ENCODE measurements at places on chromosomes 5 and 9.

DNA sequence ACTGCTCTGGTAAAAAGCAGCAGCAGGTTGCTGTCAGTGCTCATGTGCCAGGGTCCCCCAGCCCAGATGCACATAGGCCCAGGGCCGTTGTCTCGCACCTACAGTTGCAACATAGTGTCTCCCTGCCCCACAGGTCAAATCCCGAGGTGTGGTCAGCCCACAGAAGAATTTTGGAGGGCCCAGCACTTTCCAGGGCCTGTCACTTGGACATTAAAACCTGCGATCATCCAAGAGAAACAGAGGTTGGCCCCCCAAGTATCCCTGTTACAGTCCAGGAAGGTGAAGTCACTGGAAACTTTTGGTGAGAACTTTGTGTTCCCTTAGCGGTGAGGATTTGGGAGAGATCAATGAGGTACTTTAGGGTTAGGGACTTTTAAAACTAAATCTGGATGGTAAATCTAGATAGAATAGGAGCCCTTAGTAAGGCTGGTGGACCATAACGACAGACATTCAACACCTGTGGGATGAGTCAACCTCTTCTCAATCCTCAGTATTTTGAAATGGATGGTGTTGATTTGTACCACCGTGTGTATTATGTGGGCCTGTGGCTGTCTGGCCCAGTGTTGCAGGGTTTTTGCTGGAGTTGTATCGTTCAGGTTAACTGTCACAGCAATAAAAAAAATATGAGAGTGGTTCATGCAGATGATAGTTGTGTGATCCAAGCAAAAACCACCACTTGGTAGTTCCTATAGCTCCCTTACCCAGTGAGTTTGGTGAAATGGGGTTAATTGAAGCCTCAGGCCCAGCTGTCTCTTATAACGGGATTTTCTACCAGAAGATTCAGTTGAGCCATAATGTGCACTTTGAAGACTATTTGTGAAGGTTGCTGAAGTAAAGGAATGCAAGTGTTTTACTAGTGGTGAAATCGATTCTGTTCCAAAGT, 19.2 kb downstream of the OR2S2 start:
- no peak for DNase-seq

DNA sequence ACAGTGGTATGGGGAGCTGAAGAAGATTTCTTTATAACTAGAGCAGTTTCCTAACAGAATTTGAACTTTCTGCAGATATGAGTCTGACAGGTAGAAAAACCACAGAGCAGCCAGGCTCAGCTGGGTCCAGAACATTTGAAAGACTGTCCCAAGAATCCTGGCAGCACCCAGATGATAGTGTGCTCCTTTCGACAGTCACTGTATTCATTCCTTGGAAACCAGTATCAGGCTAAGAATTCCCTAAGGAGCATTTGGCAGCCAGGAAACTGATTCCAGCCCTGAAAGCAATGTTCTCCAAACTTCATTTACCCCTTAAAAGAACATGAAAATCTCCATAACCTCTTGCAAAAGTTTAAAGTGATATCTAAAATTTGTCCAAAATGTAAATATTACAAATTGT, 123.0 kb upstream of the MTAP start:
- no peak for DNase-seq

DNA sequence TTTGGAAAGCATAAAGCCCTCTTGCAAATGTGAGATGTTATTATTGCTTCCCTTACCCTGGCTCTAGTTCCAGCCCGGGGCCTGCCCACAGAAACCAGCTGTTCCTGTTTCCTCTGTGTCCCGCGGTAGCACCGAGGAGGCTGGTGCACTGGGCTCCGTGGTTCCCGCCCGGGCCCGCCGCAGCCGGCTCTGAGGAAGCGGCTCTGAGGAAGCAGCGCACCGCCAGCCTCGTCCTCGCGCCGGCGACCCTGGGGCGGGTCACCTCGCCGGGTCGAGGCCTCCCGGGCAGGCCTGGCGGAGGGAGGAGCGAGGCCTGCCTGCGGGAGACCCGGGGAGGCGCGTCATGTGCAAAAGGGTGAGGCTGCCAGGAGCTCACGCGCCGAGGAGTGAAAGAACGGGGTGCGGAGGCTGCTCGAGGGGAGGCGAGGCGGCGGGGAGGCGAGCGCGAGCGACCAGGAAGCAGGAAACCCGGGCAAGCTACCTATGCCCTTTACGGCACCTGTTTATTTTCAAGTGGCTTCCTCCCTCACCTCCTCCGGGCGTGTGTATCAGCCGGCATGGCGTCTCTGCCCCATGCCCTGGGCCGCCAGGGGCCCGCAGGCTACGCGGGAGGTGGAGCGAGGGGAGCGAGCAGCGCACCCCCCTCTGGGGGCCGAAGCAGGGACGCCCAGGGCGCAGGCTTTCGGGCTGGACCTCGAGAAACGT, 61.3 kb upstream of the MEGF10 start:
- no peak for DNase-seq

DNA sequence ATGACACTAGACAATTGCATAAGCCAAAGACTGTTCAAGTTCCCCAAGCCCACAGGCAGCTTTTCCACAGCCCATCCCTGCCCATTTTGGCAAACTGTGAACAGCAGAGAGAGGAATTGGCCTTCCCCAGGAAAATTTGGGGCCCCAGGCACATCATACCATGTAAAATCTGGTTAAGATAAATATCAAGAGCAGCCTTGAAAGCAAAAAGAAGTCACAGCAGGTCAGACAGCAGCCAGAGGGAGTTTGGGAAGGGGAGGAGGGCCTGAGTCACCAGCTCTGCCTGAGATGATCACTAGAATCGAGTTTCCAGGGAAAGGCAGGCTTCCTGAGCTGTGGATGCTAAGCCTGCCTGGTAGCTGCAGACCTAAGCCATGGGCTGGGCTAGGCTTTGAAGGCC, 179.2 kb downstream of the RFK start:
- no peak for DNase-seq

GRCh38 chr9:136297016-136297691, 6.7 kb downstream of the CCDC187 start:
- DNase-seq, result no peak

GRCh38 chr9:83423815-83424707, 114.1 kb downstream of the FRMD3 start:
- DNase-seq, result no peak

GRCh38 chr5:35317586-35317985, 87.3 kb upstream of the PRLR start:
- DNase-seq, result no peak

DNA sequence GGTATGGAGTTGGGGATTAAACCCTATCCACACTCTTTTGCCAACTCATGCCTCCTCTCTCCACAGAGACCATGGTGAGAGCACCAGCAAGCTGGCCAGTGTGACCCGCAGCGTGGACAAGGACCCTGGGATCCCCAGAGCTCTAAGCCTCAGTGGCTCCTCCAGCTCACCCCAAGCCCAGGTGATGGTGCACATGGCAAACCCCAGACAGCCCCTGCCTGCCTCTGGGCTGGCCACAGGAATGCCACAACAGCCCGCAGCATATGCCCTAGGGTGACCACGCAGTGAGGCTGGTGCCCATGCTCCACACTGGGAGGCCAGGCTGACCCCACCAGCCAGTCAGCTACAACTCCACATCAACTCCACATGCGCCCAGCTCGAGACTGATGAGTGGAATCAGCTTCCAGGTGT, 11.5 kb upstream of the CARD19 start:
- DNase-seq, result no peak

GRCh38 chr5:36703245-36703860, 96.9 kb downstream of the SLC1A3 start:
- no peak for DNase-seq

DNA sequence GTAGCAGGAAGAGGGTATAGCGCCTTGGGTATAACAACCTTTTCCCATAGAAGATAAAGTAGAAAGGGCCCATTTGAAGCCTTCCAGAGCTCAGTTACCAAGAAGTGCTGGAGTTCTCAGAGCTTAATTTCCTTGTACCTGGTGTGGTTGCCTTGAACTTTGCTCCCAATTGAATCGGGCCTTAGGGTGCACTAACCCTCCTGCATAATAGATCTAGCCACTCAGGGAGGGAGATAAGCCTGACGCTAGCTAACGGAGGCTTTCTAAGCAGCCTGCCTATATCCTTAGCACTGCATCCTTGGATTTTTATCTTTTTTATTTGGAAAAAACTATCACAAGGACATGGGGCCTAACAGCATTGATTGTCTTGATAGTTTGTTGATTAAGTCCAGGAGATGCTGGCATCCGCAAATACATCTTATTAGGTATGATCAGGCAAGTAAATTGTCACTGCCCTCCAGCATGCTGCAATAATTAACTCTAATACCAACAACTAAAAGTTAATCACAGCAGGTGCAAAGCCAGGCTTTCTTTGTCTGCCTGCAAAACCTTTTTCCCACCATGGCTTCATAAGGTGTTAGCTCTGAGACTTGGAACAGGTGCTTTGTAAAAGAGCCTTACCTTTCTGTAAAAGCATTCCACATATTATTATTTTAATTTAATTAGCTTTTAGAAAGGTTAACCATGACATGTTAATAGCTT, 199.4 kb downstream of the SREK1 start:
- DNase-seq, result no peak

- DNase-seq, result no peak
Observed at GRCh38 chr9:71816916-71817451, 48.7 kb upstream of the CEMIP2 start.

- no peak for DNase-seq
Observed at GRCh38 chr5:149456597-149457392, 77.7 kb upstream of the IL17B start.

DNA sequence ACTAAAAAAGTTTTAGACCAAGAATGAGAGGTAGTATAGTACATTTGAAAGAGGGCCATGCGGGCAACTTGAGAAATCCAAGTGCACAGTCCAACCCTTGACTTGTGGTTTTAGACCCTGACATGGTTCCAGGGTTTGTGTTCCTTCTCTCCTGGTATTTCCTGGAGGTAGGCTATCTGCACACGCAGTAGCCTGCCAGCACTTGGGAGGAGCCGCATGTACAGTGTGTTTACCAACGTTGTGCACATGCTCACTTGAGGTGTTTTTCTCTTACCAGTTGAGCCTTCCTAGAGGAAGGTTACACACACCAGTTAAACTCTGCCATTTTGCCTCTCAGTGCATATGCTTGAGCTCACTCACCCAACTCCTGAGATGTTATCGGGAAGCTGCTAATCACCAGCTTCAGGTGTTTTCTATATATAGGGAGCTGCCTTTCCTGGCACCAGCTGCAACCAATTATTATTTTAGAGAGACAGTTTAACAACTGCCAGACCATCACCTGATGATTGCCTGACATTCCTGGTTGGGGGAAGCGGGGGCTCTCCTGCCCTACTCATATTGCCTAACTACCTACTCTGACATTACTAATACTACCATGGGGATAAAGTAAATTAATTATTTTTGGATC, 593.4 kb upstream of the TUSC1 start:
- no peak for DNase-seq
